ENCODE measurements at places on chromosomes 3 and 15.

DNA sequence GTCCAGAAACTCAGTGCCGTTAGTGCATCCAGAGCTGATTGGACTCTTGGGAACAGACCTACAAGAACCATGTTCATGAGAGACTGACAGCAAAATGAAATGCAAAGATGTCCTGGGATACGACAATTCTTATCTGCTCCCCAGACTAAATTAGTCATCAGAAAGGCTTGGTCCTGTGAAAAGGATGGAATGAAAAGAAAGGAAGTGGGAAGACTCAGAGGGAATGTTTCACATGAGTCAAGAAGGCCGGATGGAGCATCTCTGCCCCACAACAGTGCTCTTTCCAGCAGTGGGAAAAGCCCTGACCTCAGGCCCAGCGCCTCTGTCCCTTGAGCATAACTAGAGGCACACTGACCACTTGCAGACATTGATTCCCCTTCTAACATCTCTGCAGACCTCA lies 39.3 kb upstream of the UACA start:
- DNase-seq = no peak

- peak; percentile 76 for DNase-seq
Measured at GRCh38 chr15:52677593-52678467, 1.4 kb downstream of the ATOSA start.

DNA sequence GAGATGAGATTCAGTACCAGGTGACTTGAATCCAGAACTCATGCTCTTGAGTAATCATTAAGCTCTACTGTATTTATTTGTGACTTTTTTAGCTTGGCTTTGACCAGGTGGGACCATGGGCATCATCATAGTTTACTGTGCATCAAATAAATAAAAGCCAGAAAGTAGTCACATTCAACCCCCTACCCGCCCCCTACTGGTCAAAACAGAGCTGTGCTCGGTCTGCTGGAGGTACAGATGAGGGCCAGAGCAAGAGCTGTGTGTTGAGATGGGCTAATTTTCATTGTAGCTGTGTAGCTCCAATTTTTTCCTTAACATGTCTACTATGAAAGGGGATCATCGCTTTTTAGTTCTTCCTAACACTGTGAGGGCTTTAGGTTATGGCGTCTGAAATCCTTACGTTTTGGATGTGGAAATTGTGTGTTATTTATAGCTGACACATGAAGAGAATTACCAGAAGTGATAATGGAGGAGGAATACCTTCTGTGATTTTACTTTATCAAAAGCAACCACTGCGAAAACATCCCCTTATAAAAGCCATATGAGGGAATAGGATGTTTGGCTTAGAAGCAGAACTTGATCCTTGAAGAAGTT lies 375.1 kb downstream of the PTPRG start:
- DNase-seq = no peak

GRCh38 chr3:132239587-132239986 lies 77.6 kb upstream of the ACP3 start:
- DNase-seq = no peak

DNA sequence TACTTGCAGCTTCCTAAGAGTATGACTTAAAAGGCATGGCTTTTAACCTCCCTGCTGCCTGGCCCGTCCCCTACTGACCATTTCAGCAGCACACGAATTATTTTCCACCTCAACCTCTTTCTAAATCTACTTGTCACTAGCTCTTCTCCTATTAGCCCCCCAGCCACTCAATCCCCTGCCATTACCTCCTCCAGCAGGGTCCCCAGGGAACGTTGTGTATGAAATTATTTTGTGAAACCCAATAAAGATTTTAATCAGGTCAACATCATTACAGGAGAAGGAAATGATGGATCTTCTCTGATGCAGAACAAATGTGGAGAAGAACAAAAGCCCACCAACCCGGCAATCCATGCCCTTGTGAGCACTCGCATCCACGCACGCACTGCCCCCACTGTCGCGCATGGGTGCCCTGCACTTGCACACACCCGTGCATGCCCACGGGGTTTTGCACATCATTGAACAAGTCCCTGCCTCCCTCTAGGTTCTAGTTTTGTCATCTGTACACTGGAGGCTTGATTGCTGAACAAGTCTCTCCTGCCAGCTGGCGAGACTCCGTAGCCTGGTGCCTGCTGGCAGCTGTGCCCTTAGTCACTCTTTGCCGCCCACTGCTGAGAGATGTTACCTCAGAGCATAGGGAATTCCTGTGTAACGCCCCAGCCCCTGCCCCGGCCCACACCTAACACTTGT lies 51.6 kb downstream of the LINGO1 start:
- DNase-seq = no peak

GRCh38 chr3:3629911-3630310 lies 169.3 kb upstream of the LRRN1 start:
- DNase-seq = no peak

DNA sequence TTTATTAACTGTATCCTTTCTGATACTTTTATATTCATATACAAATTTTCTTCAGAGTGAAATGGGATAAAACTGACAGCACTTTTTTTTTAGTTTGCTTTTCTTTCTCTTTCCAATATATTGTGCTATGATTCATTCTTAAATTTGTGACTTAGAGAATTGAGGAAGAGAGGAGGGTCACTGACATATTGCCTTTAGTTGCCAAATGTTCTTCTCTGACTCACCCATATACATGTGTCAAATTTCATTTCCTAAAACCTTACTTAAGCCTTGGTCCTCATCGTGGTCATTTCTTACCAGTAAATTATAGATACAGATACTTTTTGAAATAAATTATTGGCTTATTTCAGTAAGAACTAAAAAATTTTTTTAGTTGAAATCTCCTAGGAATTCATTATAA lies 53.9 kb downstream of the CLASP2 start:
- DNase-seq = no peak

DNA sequence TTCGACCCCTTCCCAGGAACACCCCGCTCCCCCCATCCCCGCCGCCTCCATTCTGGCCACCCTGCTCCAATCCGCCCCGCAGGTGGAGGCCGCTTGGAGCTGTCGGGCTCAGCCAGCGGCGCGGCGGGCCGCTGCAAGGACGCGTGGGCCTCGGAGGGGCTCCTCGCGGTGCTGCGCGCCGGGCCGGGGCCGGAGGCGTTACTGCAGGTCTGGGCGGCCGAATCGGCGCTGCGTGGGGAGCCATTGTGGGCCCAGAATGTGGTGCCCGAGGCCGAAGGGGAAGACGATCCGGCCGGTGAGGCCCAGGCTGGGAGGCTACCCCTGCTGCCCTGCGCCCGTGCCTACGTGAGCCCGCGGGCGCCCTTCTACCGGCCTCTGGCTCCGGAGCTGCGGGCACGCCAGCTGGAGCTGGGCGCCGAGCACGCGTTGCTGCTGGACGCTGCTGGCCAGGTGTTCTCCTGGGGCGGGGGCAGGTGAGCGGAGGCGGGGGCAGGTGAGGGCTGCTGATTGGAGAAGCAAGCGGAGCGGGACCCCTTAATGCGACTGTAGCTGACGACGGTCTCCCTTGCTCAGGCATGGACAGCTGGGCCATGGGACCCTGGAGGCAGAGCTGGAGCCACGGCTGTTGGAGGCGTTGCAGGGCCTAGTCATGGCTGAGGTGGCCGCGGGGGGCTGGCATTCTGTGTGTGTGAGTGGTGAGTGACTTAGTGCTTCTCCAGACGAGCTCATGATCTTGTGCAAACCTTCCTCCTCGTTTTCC lies 2.5 kb downstream of the RCCD1 start:
- peak; percentile 24 for DNase-seq

GRCh38 chr3:58266577-58266976 lies 29.0 kb downstream of the ABHD6 start:
- DNase-seq = no peak

- DNase-seq = peak; percentile 19
Measured at GRCh38 chr15:61621146-61621545, 392.0 kb upstream of the RORA start.

DNA sequence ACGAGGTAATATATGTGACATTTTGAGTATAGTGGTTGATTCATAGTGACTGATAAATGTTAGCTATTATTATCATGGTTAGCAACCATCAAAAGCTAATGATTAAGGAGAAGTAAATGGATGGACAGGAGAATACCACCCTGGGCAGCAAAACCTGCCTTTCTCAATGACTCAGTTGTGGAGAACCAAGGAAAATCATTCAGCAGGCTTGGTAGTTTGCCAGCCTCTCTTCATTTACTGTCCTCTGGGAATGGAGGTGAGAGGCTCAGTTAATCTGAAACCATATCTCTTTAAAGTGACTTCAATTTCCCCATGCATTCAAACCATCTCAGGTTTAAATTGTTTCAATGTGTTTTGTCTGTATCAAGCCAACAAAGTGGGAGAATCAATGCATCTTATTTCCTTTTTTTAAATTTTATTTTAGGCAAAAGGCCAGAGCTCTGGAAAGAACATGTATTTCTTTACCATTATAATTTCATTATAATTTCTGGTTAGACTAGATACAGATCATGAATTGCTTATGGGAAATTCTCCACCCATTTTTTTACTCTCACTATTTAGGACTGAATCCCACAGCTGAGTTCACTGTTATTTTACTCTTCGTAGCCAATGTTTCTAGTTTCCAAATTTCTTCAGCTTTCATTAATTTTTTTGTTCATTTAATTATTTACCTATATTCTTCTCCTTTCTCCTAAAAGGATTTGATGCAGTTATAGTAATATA lies 2.7 kb downstream of the TM4SF18 start:
- no peak for DNase-seq

DNA sequence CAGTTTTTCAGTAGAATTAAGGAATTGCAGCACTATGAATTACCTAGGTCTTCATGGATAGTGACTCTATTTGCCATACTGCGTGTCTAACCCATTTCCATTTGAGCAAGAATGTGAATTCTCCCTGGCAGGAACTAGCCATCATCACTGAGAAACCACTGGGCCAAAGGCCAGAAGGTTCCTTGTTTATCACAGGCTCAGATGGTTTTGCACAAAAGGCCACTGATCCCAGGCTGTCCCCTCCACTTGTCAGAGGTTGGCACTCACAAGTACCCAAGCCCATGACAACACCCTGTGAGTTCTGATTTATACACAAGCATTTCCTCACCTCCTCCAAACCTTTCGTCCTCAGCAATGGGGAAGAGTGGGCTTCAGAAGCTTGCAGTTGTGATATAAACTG lies 131.8 kb downstream of the FOXB1 start:
- DNase-seq = no peak

GRCh38 chr3:14550651-14551611 lies 10.8 kb upstream of the GRIP2 start:
- DNase-seq = no peak

- DNase-seq = no peak
Measured at GRCh38 chr15:28080386-28080785, 18.7 kb downstream of the OCA2 start.

DNA sequence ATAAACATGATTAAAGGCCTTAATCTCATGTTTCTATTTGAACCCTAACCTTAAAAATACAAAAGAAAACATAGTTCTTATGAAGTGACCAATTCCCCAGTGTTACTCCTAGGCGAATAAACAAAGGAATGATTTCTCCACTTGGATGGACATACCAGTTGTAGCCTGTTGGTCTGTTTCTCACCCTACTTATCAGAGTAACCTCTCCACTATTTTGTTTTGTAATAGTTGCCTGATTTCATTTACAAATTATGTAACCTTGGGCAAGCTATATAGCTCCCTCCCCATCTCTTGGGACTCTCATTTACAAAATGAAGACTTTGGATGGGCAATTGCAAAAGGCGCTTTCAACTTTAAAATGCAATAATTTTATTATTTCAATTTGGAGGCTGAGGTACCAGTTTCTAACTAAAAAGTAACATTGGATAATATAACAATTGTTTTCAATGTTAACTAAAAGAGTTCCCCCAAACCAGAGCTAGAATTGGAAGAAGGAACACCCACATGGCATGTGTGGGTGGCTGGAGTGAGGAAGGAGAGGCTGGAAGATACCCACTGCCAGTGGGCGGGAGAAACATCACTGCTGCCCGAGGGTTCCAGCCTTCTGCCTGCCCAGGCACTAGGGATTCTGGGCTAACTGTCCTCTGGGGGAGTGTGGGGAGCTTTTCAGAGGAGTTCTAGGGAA lies 74.2 kb downstream of the RFTN1 start:
- no peak for DNase-seq

DNA sequence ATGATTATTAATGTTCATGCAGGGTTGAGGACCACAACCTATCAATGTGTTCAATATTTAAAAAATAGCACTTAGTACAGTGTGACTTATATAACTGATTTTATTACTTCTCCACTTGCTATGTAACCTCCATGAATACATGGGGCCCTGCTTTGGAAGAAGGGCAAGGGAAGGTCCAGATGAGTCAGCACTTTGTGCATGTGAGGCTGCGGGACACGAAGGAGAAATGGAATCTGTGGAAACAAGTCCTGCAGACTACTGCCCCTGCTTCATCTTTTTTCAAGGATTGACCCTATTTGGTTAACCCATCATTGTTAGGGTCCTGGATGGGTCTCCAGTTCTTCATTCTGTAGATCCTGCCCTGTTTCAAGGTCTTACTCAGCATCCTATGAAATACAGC lies 1.6 kb downstream of the NXPE3 start:
- DNase-seq = no peak

DNA sequence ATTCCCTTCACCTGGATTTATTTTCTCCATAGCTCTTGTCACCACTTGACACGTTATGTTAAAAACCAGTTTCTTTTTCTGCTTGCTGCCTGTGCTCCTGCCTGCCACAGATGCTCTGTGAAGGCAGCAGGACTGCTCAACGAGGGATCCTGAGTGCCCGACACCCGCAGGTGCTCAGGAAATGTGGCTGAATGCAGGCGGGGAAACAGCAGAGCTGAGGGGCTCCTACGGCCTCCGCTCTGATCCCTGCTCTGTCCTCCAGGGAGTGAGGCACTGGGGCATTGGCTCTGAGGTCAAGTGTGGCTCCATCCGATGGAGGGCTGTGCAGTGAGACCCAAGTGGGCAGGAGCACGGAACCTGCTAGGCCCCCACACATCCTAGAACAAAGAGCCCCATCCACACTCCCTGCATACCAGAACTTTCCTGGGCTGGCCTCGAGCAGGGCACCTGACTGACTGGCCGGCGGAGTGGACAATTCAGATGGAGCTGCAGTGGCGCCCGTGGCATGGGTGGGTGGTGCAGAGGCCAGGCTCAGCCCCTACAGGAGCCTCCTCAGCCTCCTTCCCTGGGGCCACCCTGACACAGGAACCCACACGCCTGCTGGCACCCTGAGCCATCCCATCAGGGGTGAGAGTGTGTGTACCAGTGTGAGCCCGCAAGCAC lies 27.9 kb downstream of the IQSEC1 start:
- no peak for DNase-seq
